ENCODE measurements at places on chromosomes 1 and 21. TPM values are rescaled to one million over a fixed set of nuclear protein-coding genes. Genes with fewer than 3 reads are reported as not detected.

GRCh38 chr21:25396135-25396711 is 211.1 kb downstream of the MRPL39 start:
- no peaks in the 10 kb centered on the region for H3K4me1 ChIP-seq
- H3K27ac ChIP-seq: no peak overlapping the region
- H3K36me3 ChIP-seq: no peaks in the 10 kb centered on the region
- no peak for DNase-seq

DNA sequence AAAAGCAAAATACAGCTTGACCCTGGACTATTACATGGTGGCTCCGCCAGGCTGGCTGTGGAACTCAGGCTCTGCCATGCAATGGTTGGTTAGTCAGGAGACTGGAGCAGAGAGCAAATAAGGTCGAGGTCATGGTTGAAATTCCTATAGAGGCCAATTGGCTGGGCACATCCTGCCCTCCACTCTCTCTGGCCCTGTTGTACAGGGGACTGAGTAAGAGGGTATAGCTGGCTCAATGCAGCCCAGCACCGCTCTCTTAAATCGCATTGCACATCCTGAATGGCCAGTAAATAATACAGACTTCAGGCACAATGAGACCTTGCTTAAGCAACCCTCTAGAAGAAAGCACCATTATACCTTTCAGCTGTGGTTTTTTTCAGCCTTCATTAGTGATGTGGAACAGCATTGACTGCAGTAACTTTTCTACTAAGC is 59.3 kb upstream of the PPP2R5A start:
- no peak overlapping the region for H3K4me3 ChIP-seq
- H3K4me1 ChIP-seq: no peaks in the 10 kb centered on the region
- H3K27ac ChIP-seq: no peak overlapping the region
- no peaks in the 10 kb centered on the region for H3K36me3 ChIP-seq

- H3K36me3 ChIP-seq: no peaks in the 10 kb centered on the region
- H3K27me3 ChIP-seq: no peaks in the 10 kb centered on the region
- no peak overlapping the region for H3K27ac ChIP-seq
- no peaks in the 10 kb centered on the region for H3K4me1 ChIP-seq
Observed at GRCh38 chr1:214913966-214914365, 168.6 kb upstream of the KCNK2 start.

DNA sequence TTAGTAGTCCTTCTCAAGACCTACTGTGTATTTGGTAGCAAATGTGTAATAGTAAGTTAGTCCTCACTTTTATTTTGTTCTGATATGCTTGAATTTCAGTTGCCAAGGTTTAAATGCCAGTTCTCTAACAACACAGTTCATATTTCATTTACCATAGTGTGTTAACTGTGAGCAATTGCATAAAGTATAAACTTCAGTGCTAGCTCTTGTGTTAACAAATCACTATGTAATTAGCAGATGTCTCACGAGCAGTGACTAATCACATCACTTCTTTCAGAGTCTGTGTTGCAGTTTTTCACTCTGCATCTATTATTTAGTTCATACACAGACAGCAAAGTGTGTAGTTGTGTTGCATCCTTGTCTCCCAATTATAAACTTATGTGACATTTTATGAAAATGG is 47.8 kb downstream of the ZMYM4 start:
- H3K4me1 ChIP-seq: no peaks in the 10 kb centered on the region
- no peak for DNase-seq
- no peaks in the 10 kb centered on the region for H3K27me3 ChIP-seq
- no peak overlapping the region for H3K4me3 ChIP-seq

GRCh38 chr1:231036416-231036815 is 3.6 kb downstream of the FAM89A start:
- H3K36me3 ChIP-seq: no peaks in the 10 kb centered on the region

DNA sequence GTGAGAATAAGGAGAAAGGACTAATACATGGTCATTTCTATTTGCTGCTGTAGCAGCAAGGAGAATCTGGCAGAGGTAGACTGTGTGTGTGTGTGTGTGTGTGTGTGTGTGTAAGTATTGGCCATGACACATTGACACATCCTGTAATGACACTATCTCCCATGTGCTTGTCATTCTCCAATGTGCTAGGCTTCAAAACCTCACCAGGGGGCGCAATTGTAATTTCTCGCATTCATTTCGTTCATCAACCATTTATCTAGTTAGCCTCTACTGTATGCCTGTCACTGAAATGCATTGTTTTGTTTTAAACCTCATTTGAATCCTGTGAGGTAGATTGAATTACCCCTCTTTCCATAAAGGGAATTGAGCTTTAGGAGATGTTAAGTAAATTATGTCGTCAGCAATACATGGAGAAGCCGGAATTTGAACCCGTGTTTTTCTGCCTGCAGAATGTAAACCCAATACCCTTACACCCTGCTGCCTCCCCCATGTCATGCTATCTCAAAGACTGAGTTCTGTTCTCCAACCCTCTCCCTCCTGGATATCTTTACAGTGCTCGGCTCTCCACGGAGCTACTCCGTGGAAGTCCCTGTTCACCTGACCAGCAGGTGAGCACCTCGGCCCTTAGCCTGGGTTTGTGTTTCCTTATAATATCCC is 100.8 kb downstream of the UCK2 start:
- H3K27me3 ChIP-seq: no peaks in the 10 kb centered on the region
- H3K36me3 ChIP-seq: no peaks in the 10 kb centered on the region
- H3K4me3 ChIP-seq: no peak overlapping the region
- no peaks in the 10 kb centered on the region for H3K4me1 ChIP-seq

DNA sequence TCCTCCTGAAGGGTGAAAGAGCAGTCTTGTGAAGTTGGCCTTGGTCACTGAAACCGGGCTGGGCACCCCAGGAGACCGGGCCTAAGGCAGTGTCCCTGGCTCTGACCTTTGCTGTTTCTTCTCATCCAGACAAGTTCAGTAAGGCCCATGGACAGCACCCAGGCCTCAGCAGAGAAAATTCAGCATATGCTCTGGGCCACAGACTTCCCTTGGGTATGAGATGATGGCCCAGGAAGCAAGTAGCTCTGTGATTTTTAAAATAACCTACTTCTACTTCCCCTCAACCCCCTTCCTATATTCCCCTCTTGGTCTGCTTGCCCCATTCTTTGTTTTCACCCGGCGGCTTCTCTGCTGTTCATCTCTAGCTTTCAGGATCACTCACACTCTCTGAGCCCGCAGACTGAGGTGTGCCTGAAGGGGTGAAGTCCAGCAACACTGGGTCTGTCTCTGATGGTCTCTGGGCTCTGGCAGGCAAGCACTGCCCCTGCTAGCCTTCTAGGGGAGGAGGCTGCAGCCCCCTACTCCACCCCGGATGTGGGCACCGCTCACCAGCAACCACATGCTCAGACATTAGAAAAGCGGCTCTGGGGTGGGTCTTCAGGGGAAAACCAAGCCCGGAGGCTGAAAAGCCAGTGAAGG is 2.9 kb upstream of the GPR25 start:
- no peak overlapping the region for H3K4me3 ChIP-seq
- no peak for DNase-seq
- no peaks in the 10 kb centered on the region for H3K27me3 ChIP-seq

GRCh38 chr21:14284481-14284880 is 68.5 kb downstream of the RBM11 start:
- H3K4me3 ChIP-seq: no peak overlapping the region
- no peak overlapping the region for H3K27ac ChIP-seq
- no peaks in the 10 kb centered on the region for H3K4me1 ChIP-seq
- no peaks in the 10 kb centered on the region for H3K36me3 ChIP-seq
- no peak for DNase-seq

DNA sequence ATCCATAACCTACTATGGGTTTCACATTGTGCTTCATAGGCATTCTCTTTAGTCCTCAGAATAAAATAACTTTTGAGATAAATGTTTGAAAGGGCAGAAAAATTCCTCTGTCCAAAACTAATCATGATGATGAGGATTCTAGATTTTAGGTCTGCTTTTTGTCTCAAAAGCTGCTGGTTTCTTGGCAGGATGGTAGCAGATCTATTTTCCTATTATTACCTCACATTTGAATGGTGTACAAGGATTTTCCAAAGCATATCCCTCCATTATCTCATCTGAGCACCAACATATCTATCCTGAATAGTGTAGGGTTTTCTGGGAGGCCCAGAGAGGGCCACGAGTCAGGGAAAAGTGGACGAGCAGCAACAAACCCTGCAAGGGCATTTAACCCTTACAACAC is 201.9 kb downstream of the PLPP3 start:
- no peak for DNase-seq
- H3K27ac ChIP-seq: peak overlapping the region; percentile 83
- no peak overlapping the region for H3K4me3 ChIP-seq

DNA sequence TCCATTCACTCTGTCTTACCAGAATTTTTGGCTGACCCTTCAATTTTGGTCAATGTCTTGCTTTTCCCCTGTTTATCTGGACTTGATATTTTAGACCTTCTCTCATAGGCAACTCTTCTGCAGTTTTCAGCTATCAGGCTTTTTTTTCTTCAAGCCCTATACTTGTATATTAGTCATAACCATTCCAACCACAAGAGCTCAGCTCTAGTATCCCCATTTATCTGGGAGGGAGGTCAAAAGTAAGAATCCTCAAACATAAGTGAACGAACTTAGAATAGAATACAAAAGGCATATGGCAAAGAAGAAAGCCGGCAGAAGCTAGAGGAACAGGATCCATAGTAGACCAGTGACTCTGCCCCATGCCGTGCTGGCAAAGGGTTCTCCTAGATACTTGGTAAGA is 45.9 kb upstream of the TNFSF4 start:
- H3K27me3 ChIP-seq: no peaks in the 10 kb centered on the region

DNA sequence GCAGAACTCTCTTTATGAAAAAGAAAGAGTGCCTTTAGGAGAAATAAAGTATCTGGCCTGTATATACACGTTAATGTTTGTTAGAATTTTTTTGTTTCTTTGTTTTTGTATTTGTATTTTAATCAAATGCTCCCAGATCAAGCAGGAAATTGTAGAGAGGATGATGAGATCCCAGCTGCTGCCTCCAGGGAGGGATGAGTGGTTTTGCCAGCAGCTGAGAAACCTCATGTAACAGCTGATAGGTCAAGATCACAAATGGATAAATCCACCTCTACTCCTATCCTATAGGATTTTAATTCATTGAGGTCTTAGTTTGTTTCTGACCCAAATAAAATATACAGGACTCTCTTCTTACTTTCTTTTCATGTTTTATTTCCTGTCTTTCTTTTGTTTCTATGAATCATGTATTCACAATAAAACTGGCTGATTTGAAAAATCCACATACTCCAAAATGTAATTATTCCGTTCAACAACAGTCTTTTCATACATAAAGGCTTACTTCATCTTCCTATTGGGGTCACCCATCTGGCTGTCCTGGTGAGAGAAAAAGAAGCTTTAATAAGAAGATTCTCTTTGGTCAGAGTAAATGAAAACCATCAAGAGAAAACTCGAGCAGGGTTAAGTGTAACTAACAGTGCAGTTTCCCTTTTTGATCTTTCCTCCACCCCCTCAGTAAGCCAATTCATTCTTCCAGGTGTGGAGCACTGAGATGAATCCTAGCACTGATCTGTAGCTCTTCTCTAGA is 129.3 kb upstream of the PLPPR5 start:
- H3K36me3 ChIP-seq: no peaks in the 10 kb centered on the region
- no peak overlapping the region for H3K27ac ChIP-seq
- no peak overlapping the region for H3K4me3 ChIP-seq
- no peaks in the 10 kb centered on the region for H3K4me1 ChIP-seq
- no peak for DNase-seq
- H3K27me3 ChIP-seq: no peaks in the 10 kb centered on the region

DNA sequence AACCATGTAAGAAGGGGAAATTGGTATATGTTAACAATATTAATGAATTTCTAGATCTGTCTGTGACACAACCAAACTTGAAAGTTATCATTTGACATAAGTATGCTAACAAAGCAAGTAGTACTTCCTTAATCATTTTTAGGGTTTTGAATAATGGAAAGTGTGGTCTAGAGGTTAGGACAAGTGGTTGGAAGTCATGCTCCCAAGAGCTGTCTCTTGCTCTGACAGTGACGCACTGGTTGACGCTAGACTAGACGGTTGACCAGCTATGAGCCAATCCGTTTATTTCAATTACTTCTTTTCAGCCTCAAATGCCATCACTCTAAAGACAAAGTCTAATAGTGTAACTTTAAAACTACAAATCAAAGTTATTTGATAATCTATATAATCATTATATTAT is 20.7 kb upstream of the RGS1 start:
- peaks cover 30% of the 10 kb centered on the region for H3K4me1 ChIP-seq
- DNase-seq: no peak
- H3K27ac ChIP-seq: no peak overlapping the region
- H3K27me3 ChIP-seq: no peaks in the 10 kb centered on the region

DNA sequence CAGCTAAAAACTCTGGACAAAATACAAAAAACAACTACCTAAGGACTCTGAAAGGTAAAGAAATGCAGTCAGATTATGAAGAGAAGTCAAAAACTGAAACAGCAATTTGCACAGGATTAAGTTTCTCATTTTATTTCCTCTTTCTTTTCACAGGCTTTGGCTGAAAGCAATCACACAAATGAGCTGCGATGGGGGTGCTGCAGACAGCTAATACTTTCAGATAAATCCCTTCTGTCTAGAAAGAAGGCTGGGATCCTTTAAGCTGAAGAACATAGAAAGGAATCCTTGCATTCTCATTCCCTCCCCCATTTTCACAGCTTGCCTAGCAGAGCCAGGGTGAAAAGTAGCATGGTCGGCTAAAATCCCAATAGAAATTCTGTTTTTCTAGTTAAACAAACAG is 32.0 kb upstream of the PRDX6 start:
- DNase-seq: no peak
- H3K27me3 ChIP-seq: no peaks in the 10 kb centered on the region
- H3K4me1 ChIP-seq: no peaks in the 10 kb centered on the region
- H3K36me3 ChIP-seq: no peaks in the 10 kb centered on the region
- no peak overlapping the region for H3K4me3 ChIP-seq

DNA sequence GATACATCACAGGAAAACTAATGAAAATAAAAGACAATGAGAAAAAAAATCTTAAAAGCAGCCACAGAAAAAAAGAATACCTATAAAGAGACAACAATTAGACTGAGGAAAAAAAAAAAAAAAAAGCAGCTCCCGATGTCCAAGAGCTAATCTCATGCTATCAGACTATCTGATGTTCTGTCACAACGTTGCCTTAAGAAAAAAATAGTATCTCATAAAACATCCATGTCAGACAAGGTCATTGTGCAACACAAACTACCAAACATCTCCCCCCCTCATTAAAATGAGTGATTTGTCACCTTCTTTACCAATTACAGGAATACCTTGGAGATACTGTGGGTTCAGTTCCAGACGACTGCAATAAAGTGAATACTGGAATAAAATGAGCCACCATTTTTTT is 68.9 kb downstream of the ZNF644 start:
- no peak overlapping the region for H3K4me3 ChIP-seq
- no peak for DNase-seq
- H3K27ac ChIP-seq: no peak overlapping the region
- no peaks in the 10 kb centered on the region for H3K27me3 ChIP-seq

- H3K4me1 ChIP-seq: no peaks in the 10 kb centered on the region
- DNase-seq: no peak
- no peak overlapping the region for H3K27ac ChIP-seq
Observed at GRCh38 chr1:147390185-147390542, 147.7 kb downstream of the CHD1L start.

Gene FCGR1A
- not detected for total RNA-seq

Gene YBEY
- 13.8 TPM for total RNA-seq

Gene SPATA45
- not detected for total RNA-seq

Gene RXFP4
- 0.33 TPM for total RNA-seq

Gene C1orf141
- not detected for total RNA-seq

Gene HSD3B2
- not detected for total RNA-seq

Gene BRDT
- not detected for total RNA-seq

Gene RNU1-1
- total RNA-seq: 3,235 TPM

Gene CHODL
- total RNA-seq: 0.53 TPM

Gene STIL
- total RNA-seq: 35.8 TPM

Gene COX20
- 34.5 TPM for total RNA-seq

Gene HNRNPCL4
- total RNA-seq: not detected

Gene FCER1G
- 1.3 TPM for total RNA-seq

Gene IQCC
- 4.9 TPM for total RNA-seq

Gene ELAVL4
- not detected for total RNA-seq

Gene CASZ1
- total RNA-seq: 18.9 TPM

Gene KCNJ6
- total RNA-seq: not detected
